ENCODE measurements at places on chromosomes 2 and 18.

- no peak for DNase-seq
These were observed 40.9 kb downstream of the KDM3A start for GRCh38 chr2:86482034-86482433.

- DNase-seq: no peak
These were observed 36.0 kb downstream of the HAUS1 start for GRCh38 chr18:46140173-46140572.

DNA sequence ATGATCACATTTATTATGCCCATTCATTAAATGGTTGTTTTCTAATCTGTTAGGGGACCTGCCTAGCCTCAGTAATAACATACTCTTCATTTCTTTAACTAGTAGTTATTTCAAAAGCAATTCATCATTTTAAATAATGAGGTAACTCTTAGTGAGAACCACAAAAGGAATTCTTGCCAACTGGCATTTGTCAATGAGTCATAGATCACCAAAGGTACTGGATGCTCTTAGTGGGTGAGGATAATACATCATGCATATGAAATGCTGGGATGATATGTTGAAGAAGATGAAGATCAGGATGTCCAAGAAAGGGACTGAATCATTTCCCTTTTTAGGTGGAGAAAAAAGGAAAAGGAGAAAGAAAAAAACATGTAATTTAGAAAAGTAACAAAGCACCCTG is 826.2 kb upstream of the DDX18 start:
- DNase-seq: no peak

DNA sequence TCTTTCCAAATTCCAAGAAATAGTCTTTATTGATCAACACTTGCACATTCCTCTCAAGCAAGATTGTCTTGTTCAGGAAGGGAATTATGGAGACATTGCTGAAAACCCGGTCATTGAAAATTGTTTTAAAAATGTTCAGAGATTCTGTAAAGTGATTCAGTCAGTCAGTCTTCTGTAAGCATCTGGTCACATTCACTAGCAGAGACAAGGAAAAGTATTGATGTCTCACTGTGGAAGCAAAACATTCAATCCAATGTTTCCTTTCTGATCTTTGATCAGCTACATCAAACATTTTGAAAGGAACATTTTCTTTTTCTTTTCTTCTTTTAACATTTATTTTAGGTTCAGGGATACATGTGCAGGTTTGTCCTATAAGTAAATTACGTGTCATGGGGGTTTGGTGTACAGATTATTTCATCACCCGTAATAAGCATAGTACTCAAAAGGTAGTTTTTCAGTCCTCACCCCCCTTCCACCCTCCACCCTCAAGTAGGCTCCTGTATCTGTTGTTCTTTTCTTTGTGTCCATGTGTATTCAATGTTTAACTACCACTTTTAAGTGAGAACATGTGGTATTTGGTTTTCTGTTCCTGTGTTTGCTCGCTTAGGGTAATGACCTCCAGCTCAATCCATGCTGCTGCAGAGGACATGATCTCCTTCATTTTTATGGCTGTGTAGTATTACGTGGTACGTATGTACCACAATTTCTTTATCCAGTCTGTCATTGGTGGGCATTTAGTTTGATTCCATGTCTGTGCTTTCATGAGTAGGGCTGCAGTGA is 61.2 kb downstream of the CTNNA2 start:
- no peak for DNase-seq

GRCh38 chr18:10235661-10235952 is 218.8 kb upstream of the APCDD1 start:
- DNase-seq: no peak

- no peak for DNase-seq
These were observed 439.3 kb upstream of the TRIB2 start for GRCh38 chr2:12277241-12278034.

Measured in NCI-H1092 (cell line).